ENCODE measurements at places on chromosomes 16 and 17. TPM values are rescaled to one million over a fixed set of nuclear protein-coding genes. Genes with fewer than 3 reads are reported as not detected.

- DNase-seq = no peak
Measured at GRCh38 chr17:34300652-34301370, 15.3 kb downstream of the CCL11 start.

DNA sequence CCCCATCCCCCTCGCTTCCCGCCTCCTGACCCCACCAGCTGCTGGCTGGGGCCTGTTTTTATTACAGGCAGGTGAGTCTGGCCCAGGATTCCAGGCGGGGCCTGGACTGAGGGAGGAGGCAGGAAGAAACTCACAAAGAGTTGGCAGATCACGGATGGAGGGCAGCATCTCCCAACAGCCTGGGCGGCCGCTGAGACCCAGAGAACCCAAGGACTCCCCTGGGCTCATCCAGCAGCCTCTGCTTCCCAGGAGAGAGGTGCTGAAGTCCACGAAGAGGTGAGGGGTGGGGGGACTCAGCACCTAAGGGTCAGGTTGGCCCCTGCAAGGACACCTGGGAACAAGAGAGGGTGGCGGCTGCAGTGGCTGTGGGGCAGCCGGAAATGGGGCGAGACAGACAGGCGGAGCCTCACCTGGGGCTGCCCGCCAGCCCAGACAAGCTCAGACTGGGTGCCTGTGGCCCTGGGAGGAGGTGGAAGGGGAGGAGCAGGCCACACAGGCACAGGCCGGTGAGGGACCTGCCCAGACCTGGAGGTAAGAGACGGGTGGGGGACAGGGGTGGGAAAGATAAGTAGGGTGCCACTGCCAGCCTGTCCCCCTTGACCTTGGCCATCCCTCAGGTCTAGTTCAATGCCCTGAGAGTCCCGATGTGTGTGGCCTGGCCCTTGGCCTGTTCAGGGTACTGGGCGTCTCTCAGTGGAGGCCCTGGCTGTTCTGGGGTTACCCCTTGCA is 8.7 kb upstream of the ADGRG1 start:
- DNase-seq = no peak

DNA sequence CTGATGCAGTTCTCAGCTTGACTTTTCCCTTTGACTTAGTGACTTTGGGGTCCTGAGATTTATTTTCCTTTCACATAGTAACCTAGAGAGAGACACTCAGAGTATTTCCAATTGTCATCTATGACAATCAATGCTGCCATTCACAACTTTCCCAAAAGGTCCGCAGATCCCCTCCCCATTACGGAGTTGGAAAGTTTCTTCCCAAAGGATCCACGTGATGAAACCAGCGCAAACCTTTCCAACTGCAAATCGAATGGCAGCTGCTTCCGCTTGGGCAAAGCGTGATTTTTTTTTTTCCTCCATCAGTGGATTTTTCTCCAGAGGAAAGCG is 538 bp upstream of the FCSK start:
- no peak for DNase-seq

DNA sequence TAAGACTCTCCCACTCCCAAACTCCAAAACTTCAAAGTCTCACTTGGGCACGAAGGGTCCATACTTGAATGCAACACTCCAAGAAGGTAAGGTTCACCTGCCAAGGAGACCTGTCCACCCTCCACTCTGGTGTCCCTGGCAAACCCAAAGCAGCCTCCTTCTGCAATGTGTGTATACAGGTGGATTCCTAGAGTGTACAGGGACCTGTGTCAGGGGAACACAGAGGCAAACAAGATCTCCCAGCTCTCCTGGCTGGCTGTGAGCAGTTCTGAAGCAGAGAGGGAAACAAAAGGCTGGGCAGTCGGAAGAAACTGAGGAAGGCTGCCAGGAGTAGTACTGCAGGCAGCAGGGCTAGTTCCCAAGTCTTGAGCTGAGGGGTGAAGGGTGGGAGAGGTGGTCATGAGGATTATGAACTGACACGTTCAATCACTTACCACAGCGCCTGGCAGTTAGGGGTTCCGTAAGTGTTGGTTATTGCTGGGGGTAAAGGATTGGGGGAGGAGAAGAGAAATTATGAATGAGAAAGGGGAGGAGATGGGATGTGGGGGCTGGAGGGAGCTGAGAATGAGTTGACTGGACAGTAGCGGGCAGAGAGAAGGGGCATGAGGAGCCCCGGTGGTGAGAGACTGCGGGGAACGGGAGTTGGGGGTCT is 795 bp downstream of the KCTD13 start:
- DNase-seq = no peak

DNA sequence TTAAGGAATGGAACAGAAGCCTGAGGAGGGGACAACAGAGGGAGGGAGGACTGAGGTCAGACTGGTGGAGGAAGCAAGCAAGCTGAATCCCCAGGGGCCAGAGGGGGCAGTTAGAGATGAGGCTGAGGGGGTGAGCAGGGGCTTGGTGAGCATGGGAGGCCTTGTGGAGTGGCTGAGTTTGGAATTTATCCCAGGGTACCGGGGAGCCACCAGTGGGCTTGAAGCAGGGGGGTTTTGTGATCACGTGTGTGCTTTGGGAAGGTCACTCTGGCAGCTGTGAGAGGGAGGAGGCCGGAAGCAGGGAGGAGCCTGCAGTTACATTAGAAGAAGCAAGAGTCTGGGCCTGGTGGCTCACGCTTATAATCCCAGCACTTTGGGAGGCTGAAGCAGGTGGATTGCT is 9.8 kb upstream of the CTCF start:
- no peak for DNase-seq

DNA sequence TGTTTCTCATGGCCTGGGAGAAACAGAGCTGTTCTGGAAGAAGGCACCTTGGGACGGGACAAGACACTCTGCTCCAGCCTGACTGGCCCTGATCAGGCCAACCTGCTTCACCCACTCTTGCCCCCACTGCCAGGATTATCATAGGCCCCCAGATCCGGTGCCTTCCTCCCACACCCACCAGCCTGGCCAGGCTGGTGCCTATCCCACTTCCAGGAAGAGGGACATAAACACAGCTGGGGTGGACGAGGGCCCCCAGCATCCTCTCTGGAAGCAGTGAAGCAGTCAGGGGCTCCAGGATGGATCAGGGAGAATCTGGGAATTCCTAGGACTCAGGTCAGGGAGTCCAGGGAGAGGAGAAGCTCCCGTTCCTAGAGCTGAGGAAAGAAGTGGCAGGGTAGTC is 16.9 kb upstream of the ITGA3 start:
- DNase-seq = no peak

DNA sequence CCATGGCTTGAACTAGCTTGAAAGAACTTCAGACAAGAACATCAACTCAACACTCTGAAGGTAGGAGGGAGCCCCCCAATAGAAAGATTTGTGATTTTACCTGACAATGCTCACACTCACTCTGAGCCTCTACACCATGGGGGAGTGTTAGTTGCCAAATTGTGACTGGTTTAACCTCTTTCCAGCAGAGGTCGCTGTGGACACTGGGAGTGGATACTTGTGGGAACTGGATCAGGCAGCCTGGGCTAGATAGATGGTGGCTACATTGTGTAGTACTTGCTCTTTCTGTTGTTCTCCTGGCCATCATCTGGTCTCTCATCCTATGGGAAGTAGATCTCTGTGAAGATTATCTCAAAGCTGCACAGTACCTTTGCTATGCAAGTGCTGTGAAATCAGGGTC is 2.9 kb downstream of the SMPD3 start:
- peak; percentile 35 for DNase-seq

DNA sequence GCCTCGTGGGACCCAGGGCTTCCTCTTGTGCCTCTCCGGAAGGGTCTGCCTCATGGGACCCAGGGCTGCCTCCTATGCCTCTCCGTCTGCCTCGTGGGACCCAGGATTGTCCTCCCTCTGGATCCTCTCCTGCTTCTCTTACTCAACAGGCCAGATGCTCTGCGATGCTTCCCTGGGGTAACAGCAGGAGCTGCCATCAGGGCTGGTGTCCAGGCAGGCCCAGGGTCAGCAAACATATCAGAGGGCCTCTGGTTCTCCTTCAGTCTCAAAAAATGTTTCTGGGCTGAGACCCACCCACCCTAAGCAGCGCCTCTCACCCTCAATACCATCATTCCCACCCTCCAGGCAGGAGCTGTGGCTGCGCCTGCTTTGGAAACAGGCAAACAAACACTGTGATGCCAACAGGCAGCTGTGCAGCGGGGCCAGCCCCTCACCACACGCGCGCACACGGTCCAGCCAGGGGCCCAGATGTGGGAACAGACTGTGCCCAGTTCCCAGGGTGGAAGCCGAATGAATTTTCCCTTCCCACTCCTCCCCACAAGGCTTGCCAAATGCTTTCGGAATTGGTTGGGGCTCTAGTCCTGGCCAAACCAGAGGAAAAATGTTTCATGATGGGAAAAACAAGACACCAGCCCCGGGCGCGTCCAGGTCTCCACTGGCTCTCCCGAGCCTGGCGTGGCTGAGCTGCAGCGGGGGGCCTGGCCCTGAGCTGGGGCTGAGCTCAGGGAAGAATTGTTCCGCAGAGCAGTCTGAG is 11.3 kb downstream of the TIMM22 start:
- no peak for DNase-seq

- no peak for DNase-seq
Measured at GRCh38 chr16:69466547-69466946, 42.1 kb downstream of the CYB5B start.

Gene KCNH4
- polyA plus RNA-seq = 0.03 TPM

Gene RCVRN
- 0.08 TPM for polyA plus RNA-seq
